ENCODE measurements at places on chromosomes 3 and 15.

DNA sequence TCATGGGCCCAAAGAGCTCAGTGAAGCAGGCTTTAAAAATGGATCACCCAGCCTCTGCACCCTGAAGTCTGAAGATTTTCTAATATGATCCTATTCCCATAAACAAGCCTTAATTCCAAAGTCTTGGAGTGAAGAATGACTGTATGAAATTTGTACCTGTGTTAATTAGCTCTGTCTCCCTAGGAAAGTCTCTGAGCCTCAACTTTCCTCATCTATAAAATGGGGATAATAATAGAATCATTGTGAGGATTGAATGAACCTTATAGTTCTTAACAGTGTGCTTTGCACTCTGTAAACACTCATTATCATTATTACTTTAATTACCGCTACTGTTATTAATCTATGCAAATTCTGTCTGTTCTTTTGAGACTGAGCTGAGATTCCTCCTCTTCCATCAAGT lies 61.9 kb downstream of the CDAN1 start:
- no peak for DNase-seq

GRCh38 chr3:184380627-184381260 lies 890 bp downstream of the CHRD start:
- DNase-seq: no peak

GRCh38 chr3:140536926-140537726 lies 140.7 kb upstream of the TRIM42 start:
- no peak for DNase-seq

DNA sequence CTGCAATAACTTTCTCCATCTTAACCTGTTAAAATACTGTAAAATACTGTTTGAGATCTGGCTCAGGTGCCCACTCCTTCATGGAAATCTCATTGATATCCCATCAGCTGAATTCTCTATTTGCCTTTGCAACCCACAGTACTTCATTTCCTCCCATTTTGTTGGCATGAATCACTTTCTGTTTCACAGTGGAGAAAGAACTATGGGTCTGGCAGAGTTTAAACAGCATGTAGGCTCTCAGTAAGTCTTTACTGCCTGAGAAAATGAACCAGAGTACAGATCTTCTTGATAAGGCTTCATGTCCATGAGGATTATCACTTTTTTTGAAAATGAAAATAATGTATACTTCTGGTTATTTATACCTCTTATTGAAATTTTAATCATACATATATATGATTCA lies 245.9 kb downstream of the NAALADL2 start:
- no peak for DNase-seq

DNA sequence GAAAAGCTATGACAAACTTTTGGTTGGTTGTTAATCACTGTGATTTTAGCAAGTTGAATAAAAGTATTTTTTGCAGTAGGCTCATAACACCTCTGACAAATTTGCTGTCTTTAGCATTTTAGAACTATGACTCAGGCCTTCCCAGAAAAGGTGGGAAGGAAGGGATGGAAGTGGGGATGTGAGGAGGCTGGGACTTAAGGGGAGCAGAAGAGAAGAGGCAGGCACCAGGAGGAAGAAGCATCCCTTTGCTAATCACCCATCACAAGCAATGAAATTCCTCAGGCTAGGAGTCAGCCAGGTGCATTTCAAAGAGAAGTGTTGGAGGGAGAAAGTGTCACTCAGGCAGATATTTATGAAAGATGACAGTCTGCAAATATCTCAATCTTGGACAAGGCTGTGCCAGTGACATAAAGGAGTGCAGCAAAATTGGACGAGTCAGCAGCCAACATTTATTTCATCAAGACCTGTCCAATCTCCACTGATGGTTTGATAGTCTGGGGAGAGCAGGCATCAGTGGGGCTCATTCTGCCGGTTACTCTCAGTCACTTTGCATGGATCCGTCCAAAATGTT lies 337.3 kb upstream of the ARRDC4 start:
- no peak for DNase-seq

DNA sequence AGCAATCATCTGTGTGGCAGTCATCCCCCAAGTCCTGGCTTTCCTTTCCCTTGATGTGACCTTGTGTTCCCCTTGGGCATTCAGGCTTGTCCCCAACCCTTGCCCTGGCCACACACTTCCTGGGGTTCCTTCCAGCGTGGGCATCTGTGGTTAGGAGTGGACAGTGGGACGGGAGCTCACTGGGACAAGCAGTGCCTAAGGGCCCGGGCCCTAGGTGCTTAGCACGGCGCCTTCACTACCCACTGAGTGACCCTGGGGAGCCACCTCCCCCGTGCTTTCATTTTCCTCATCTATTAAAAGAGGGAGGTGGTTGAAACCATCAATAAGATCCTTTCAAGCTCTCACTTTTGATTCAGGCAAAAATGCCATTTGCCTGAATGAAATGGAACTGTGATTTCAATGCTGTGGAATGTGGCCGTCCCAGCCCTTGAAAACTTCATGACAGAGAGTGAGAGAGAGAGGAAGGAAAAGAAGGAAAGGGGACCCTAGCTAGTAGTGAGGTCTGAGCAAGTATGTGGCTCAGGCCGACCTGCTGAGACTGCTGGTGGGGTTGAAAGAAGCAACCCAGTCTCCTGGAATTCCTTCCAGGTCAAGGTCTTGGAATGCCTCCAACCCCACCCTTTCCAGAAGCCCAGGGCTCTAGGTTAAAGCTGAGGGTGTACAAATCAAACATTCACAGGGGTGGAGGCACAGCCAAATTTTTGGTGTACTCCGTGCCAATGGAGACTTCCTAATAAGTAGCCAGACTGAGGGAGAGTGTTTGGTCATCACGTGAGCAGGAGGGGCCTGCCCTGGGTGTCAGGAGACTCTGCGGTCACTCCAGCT lies 302.9 kb downstream of the TLE3 start:
- DNase-seq: no peak

- DNase-seq: no peak
Observed at GRCh38 chr3:13045241-13045903, 27.9 kb downstream of the IQSEC1 start.

GRCh38 chr3:43894176-43895049 lies 203.7 kb downstream of the ABHD5 start:
- no peak for DNase-seq

DNA sequence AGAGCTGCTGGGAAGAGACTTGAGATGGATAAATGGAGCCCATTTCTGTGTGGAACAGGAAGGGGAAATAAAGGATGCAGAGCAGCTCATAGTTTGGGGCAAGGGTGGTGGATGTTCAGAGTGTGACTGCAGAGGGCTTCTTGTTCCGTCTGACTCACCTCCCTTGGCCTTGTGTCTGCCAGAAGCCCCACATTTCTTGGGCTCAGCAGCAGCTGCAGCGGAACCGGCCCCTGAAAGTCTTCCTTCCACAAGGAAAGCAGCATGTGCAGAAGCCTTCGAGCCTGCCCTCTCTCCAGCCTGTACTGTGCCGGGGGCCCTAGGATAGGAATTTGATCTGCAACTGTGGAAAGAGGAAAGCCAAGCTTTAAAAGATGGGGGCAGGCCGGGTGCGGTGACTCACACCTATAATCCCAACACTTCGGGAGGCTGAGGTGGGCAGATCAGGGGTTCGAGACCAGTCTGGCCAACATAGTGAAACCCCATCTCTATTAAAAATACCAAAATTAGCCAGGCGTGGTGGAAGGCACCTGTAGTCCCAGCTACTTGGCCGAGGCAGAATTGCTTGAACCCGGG lies 11.5 kb downstream of the CDAN1 start:
- DNase-seq: no peak

GRCh38 chr15:43939070-43939469 lies 112.3 kb downstream of the WDR76 start:
- no peak for DNase-seq

GRCh38 chr3:3519266-3519665 lies 280.0 kb upstream of the LRRN1 start:
- no peak for DNase-seq

GRCh38 chr15:65052956-65053355 lies 7.8 kb downstream of the SLC51B start:
- DNase-seq: no peak

Data from GM12878 (cell line).